ENCODE measurements at places on chromosomes 12 and 14.
A peak's percentile ranks its signal among the peaks of the same experiment; 100 is the strongest.

GRCh38 chr14:20383032-20383431 lies 30.3 kb downstream of the TEP1 start:
- no peak for DNase-seq

DNA sequence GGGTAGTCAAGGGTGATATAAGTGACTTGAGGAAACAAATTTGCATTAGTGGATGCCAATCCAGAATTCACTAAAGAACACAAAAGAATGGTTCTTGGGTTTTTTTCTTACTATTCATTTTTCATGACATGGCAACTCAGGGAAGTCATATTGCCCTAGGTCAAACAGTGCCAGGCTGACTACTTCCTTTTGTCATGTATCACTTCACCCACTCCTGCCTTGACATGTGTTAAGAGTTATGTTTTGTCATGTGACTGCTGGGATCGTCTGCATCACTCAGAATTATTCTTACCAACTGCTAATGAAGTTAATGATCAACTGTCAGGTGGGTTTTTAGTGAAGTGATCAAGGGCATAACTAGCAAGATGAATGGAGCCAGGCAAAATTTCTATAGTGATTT lies 74.2 kb downstream of the PRORP start:
- DNase-seq: peak; percentile 16

DNA sequence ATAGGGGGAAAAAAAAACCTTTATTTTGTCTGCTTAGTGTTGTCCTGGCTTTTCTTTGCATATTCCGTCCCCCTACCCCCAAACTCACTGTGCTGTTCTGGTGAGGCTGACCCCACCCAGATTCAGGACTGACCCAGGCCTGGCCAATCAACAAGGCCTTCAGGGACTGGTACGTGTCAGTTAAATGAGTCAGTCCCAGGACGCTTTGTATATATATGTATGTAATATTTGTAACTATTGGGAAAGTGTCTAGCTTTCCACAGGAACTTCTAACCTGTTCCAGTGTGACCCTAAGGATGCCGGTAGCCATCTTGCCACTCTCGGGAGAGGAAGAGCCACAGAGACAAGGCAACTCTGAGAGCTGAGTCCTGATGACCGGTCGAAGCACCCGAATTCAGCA lies 107.4 kb downstream of the VCPKMT start:
- no peak for DNase-seq

- no peak for DNase-seq
These were observed 156.4 kb downstream of the AACS start for GRCh38 chr12:125221602-125222001.

DNA sequence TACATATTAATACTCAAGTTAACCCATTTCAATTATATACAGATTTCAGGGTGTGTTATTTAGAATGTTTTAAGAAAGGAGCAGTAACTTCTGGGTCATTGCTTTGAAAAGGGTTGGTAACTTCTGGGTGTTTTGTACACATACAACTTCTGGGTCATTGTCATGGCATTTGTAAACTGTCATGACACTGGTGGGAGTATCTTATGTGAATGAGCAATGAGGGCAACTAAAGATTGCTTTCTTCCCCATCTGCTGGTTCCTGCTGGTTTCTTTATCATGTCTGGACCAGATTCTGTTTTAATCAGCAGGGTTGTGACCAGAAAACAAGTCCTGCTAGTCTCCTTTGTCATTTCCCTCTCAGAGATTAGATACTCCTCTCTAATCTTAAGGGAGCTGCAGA lies 713.3 kb downstream of the LRFN5 start:
- no peak for DNase-seq

DNA sequence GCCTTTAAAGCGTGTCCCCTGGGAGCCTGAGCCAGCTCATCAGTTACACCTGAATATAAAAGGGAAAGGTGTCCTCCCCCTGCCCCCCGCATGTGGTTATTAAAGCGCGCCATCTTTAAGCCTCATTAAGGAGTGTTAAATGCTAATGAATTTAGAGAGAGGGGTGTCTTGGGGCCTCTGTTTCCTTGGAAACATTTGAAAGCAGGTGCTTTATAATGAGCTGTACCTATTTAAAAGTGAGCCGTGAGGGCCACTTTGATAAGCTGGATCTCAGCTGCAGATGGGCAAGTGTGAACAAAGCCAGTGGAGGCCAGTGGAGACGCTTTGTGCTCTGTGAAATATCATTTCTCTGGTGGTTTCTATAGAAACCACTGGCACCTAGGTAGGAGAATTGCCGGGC lies 84.0 kb downstream of the BEGAIN start:
- DNase-seq: no peak

- no peak for DNase-seq
These were observed 14.6 kb upstream of the NUDT14 start for GRCh38 chr14:105195522-105196264.

- DNase-seq: no peak
These were observed 236.4 kb upstream of the CRY1 start for GRCh38 chr12:107329569-107330324.

DNA sequence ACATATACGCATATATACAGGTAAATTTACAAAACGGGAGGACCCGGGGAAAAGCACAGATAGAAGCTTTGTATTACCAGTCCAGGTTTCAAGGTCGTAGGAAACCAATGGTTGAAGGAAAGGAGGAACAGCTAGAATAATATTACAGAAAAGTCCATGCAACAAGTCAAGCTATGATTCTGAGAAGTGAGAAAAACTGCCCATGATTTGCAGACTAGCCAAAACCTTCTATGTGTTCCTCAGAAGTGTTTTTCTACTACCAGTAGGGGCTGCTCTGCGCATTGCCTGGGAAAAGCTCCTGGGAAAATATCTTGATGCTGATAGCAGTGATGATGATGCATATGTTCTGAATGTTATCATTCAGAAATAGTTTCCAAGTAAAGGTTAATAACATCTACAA lies 2.2 kb downstream of the PDZRN4 start:
- no peak for DNase-seq

DNA sequence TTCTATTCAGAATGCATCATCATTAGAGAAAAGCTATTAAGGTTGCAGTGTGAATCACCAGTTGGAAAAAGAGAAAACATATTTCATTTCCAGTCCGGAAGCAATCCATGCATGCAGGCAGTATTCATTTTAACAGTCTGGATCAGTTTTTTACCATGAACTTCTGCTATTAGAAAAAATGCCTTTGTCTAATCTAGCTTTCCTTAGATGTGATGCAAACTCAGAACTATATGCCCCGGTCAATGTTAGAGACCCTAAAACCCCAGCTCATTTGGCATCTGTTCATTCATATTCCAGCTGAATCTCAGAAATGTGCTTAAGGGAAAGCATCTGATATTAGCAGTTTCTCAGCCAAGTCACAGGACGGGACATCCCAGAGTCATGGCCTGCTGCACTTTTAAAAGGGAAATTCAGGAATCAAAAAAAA lies 8.5 kb downstream of the IRAK3 start:
- no peak for DNase-seq

DNA sequence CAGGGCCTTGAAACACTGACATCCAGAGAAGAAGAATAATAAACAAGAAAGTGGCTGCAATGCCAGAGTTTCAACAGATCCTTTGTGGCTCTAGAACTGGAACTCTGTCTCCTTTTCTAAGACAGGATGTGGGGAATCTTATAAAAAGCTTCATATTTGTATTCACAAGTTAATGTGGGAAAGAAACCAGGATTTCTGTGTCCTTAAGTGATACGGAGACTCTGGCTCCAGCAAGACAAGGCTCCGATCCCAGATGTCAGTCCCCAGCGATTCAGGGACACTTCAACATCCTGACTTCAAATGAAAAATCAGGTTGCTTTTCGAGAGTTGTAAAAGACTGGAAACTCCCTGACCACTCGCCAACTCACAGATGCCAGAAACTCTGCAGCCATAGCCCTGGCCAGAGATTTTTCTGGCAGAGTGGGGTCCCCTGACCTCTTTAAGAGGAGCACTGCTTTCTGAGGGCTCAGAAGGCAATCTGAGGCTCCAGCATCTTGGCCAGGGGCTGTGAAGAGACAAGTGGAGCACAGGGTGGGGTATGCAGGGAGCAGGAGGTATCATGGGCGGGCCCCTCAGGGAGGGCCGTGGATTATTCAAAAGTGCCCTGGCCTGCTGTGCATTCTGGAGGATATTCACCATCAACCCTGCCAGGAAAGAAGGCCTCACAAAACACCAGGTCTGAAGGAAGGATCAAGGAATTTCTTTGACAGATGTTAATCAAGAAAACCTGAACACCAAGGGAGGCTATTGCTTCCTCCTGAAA lies 53.3 kb downstream of the TMX1 start:
- no peak for DNase-seq

- DNase-seq: no peak
These were observed 181.6 kb downstream of the SOX5 start for GRCh38 chr12:23767834-23768233.

GRCh38 chr12:89539426-89540223 lies 13.8 kb upstream of the POC1B start:
- no peak for DNase-seq

- peak; percentile 96 for DNase-seq
These were observed 30.3 kb downstream of the NFKBIA start for GRCh38 chr14:35374263-35374712.

GRCh38 chr12:108854451-108855283 lies 2.7 kb downstream of the SSH1 start:
- DNase-seq: peak; percentile 96

DNA sequence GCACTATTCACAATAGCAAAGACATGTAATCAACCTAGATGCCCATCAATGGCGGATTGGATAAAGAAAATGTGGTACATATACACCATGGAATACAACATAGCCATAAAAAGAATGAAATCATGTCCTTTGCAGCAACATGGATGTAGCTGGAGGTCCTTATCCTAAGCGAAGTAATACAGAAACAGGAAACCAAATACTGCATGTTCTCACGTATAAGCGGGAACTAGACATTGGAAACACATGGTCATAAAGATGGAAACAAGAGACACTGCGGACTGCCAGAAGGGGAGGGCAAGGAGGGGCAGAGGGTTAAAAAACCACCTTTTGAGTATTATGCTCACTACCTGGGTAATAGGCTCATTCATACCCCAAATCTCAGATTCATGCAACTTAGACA lies 234.1 kb upstream of the PLXNC1 start:
- no peak for DNase-seq

DNA sequence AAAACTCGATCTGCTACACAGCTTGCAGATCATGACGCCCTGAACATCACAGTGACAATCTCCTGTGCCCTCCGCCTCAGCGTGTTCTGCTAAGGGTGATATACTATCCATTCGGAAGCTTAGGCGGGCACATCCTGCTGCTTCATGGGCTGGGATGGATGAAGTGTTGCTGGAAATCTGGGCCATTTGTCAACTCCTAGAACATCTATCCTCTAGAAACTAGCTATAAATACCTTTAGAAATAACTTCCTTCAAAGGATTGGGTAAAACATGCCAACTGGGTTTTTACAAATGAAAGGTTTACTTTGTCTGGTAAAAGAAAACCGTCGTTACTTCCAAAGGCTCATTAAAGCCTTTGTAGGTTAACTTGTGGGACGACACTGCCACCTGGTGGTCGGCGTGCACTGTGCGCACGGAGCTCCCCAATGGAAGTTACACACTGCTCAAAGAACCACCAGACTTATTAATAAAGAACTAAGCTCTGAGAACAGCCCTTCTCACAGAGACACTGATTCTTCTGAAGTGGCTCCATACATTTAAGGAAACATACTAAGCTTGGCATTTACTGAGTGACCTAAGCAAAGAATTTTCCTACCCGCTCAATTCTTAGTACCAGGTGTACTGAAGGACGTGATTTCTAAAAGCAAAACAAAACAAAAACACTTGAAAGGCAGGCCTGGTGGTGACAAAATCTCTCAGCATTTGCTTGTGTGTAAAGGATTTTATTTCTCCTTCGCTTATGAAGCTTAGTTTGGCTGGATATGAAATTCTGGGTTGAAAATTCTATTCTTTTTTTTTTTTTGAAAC lies 21.6 kb upstream of the CACNA2D4 start:
- DNase-seq: peak; percentile 13

DNA sequence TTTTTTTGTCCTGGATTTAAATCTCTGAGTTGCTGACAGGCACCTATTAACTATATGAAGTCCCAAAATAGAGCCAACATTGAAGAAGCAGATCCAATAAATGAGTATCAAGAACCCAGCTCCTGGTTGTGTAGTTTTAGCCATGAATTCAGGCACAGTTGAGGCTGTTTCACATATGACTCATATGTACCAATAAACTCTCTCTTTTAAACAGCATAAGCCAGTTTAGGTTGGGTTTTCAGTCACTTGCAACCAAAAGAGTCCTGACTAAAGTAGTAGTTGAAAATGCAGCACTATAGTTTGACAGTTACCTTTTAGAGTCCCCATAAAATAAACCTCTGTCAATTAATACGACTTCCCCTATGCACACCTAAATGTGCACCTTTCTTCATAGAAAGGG lies 389.9 kb downstream of the RPS29 start:
- no peak for DNase-seq

GRCh38 chr12:11793921-11794710 lies 144.6 kb downstream of the ETV6 start:
- no peak for DNase-seq

DNA sequence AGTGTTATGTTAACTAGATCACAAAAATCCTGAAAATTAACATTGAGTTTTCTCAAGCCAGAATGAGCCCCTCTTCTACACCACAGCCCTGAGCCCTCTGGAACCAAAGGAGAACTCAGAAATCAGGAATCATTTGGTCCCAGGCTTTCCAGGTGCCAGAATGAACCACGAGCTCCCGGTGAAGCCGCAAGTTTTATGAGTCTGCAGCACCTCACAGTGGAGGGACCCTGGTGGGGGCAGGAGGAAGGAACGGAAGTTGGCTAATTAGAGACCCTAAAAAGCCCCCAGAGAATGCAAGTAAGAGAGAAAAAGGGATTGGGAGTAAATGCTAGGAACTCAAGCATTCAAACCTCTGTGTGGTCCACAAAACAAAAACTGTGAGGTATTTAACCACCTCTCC lies 52.9 kb upstream of the BCL2L14 start:
- DNase-seq: no peak

GRCh38 chr14:68637106-68638021 lies 155.5 kb downstream of the ZFP36L1 start:
- no peak for DNase-seq

GRCh38 chr12:41067941-41068645 lies 120.0 kb upstream of the PDZRN4 start:
- no peak for DNase-seq

DNA sequence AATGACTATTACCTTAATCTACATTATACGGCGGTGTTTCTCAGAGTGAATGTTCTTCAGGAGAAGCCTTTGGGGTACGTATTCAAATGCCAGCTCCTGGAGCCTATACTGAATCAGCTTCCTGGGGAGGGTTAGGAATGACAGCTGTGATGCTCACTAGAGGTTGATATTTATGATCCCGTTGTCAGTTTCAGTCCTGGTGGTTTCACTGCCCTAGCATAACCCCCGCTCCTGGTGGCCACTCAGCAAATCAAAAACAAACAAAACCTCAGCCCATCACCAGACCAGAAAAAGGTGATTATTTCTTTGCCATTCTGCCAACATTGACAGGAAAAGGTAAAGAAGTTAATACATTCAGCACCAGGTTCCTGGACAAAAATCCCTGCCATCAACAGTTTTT lies 136.5 kb upstream of the CRY1 start:
- no peak for DNase-seq

- DNase-seq: no peak
These were observed 123.9 kb downstream of the RFLNA start for GRCh38 chr12:124418791-124419190.

Data from epithelial cell of proximal tubule (primary cell).